Myometrial cell (primary cell): ENCODE measurements at places on chromosomes 4 and X. TPM values are rescaled to one million over a fixed set of nuclear protein-coding genes. Genes with fewer than 3 reads are reported as not detected.

The PRPS2 gene
- total RNA-seq = 44.1 and 44.7 TPM in 2 replicates

The CT83 gene
- not detected in 2 replicates for total RNA-seq

The HHIP gene
- 3.7 and 4.4 TPM in 2 replicates for total RNA-seq

The MAGEA12 gene
- not detected in 2 replicates for total RNA-seq

The NXF2 gene
- total RNA-seq = not detected in 2 replicates

The NXF2B gene
- not detected in 2 replicates for total RNA-seq

The TRIML2 gene
- total RNA-seq = not detected in 2 replicates

The CSAG3 gene
- total RNA-seq = not detected in 2 replicates
